ENCODE measurements at places on chromosomes 7 and 10.
A peak's percentile ranks its signal among the peaks of the same experiment; 100 is the strongest.

- DNase-seq = no peak
Measured at GRCh38 chr10:31000867-31001266, 30.8 kb downstream of the ZNF438 start.

GRCh38 chr7:23234569-23235296 is 11.8 kb upstream of the GPNMB start:
- DNase-seq = no peak

- DNase-seq = no peak
Measured at GRCh38 chr10:90602862-90603610, 254.8 kb downstream of the HTR7 start.

DNA sequence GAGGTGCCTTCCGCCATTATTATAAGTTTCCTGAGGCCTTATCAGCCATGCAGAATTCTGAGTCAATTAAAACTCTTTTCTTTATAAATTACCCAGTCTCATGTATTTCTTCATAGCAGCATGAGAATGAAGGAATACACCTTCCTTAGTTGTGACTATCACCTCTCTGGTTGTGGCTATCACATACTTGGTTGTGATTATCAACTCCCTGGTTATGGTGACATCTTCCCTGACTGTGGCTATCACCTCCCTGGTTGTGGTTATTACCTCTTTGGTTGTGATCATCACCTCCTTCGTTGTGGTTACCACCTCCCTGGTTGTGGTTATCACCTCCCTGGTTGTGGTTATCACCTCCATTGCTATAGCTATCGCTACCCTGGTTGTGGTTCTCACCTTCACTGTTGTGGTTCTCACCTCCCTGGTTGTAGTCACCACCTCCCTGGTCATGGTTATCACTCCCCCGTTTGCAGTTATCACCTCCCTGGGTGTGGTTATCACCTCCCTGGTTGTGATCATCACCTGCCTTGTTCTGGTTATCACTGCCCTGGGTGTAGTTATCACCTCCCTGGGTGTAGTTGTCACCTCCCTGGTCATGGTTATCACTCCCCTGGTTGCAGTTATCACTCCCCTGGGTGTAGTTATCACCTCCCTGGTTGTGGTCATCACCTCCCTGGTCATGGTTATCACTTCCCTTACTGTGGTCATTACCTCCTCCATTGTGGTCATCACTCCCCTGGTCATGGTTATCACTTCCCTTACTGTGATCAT is 105.9 kb downstream of the GPR26 start:
- no peak for DNase-seq

- no peak for DNase-seq
Measured at GRCh38 chr7:111104710-111105109, 13.8 kb downstream of the LRRN3 start.

GRCh38 chr7:137287651-137288258 is 55.8 kb downstream of the PTN start:
- no peak for DNase-seq

- DNase-seq = no peak
Measured at GRCh38 chr10:110356628-110357245, 52.0 kb upstream of the SMNDC1 start.

- DNase-seq = no peak
Measured at GRCh38 chr7:78194611-78195010, 396.0 kb downstream of the PHTF2 start.

DNA sequence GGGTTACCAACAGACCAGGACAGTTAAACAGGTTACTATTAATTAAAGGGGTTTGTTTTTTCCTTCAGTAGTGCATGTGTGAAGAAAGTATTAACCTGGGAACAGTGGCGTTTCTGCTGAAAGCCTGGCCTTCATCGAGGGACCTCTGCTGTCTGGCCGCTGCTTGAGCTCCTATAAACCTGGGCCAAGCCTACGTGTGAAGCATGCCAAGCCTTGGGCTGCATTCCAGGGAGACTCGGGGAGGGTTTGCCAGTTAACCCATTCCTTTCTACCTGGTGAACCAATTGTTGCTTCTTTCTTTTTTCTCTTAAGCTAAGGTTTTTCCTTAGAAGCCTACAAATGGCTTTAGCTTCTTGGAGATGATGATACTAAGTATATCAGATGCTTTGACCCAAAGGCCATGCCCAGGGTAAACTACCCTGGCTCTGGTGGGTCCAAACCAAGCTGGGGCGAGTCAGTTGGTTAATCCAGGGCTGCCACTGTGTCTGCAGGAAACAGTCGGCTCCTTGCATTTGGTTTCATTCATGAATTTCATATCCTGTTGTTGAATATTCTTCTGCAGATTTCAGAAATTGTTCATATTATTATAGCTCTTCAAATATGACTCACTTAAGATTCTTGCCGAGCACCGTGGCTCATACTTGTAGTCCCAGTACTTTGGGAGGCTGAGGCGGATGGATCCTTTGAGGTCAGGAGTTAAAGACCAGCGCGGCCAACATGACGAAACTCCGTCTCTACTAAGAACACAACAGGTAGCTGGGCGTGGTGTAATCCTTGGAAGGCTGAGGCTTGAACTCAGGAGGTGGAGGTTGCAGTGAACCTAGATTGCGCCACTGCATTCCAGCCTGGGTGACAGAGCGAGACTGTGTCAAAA is 23.8 kb downstream of the PFKP start:
- DNase-seq = peak; percentile 4

GRCh38 chr10:67912331-67912946 is 28.0 kb downstream of the SIRT1 start:
- DNase-seq = no peak

DNA sequence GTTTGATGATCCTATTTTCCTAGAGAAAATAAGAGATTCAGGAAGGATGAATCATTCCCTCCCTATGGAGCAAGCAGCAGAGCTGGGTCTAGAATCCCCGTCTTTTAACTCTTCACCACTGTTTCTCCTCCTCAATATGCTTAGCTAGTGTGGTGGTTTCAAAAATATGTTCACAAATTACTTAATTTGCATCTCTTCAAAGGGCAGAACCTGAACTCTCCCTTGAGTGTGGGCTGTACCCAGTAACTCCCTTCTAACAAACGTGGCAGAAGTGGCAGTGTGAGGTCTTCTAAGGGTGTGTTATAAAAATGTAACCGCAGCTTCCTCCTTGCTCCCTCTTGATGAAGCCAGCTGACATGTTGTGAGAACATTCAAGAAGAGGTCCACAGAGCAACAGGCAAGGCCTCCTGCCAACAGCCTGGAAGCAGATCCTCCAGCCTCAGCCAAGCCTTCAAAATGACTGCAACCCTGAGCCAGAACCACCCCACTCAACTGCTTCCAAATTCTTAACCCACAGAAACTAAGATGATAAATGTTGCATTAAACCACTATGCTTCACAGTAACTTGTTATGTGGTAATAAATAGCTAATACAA is 36.6 kb downstream of the SRPK2 start:
- DNase-seq = peak; percentile 87

GRCh38 chr7:131166066-131166465 is 161.6 kb upstream of the MKLN1 start:
- no peak for DNase-seq

DNA sequence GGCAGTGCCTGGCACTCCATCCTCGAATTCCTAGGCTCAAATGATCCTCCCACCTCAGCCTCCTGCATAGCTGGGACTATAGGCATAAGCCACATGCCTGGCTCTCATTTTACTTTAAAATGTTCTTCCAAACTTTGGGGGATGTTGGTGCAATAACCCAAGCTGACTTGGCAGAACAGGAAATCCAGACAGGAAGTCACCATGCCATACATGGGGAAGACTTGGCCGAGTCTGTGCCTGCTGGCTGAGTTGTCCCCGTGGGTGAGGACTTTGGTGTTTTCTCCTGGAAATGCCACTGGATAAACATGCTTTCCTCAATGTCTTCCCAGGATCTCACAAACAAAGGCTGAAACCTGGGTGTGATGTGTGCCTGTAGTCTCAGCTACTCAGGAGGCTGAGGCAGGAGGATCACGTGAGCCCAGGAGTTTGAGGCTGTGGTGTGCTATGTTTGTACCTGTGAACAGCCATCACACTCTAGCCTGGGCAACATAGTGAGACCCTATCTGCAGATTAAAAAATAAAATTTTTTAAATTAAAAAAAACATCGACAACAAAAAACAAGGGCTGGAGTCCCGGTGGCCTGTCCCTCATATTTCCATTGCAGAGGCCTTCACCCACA is 19.8 kb downstream of the HKDC1 start:
- DNase-seq = no peak

DNA sequence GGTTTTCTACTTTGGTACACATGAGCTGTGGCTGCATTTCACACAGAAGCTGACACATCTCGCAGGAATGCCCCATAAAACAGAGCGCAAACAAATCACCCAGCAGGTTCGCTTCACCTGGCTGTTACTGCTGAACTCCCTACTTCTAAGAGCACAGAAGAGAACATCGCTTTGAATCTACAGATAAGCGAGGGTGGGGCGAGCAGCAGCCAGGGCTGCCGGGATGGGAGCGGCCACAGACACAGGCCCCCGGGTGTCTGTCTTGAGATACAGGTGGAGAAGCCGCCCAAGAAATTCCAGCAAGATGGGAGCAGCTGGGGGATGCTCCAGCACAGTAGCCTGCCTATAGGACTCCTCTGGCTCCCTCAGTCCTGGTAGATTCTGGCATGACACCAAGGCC is 27.4 kb downstream of the OGDHL start:
- DNase-seq = no peak

- DNase-seq = no peak
Measured at GRCh38 chr10:109933984-109934565, 10.8 kb upstream of the XPNPEP1 start.

- DNase-seq = peak; percentile 44
Measured at GRCh38 chr7:43905956-43906330, 453 bp downstream of the URGCP start.

- DNase-seq = no peak
Measured at GRCh38 chr7:150410131-150410530, 31.0 kb downstream of the ZNF775 start.

DNA sequence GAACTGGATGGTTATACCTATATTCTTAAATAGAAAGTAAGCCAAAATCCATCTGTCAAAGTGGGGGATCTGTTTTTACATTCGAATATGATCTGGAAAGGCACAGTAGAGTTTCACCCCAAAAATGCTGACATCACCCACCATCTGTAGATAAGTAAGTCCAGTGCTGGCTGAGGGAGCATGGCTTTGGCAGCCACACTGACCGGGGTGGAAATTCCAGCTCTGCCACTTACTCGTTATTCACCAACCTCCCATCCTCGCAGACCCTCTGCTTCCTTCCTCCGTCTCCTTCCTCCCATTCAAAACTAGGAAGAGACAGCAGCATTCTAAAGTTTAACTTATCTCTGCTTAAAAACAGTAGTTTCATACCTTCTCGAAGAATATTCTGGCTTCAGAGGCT is 84.9 kb upstream of the GATA3 start:
- no peak for DNase-seq

- DNase-seq = no peak
Measured at GRCh38 chr7:137658190-137658900, 188.4 kb downstream of the DGKI start.

DNA sequence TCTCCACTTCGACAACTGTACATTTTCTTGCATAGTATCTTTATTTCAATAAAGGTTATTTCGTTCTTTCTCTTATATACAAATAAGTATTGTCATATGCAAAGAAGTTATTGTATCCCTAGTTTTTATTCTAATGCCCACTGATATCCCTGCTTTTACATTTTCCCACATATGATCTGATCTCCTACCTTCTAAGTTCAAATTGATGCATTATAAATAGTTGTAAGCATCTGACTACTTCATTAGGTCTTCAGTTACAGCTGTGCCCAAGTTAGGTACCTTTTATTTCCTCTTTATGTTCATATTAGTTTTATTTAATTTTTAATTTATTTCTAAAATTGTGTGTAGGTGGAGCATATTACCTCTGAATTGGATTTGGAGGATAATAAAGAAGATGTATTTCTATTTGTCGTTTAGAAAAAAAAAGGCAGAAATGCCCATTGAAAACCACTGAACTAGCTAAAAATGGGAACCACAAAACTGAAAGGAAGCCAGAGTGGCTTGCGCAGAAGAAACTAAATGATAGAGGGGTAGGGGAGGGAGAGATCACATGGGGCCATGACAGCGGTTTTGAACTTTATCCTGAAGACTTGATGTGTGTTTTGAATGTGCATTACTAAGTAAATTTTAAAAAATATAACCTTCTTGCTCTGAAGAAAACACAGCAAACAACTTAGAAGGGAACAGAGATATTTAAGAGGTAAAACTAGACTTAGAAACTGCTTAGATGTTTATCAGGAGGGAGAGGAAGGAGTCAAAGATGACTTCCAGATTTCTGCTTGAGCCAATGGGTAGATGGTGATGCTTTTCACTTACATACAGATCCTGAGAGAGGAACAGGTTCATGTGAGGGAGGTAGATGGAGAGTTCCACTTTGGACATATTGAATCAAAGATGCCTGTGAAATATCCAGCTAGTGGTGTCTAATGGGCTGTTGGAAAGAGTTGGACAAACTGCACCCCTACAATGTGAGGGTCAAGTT is 9.3 kb upstream of the ZC3HAV1L start:
- no peak for DNase-seq

DNA sequence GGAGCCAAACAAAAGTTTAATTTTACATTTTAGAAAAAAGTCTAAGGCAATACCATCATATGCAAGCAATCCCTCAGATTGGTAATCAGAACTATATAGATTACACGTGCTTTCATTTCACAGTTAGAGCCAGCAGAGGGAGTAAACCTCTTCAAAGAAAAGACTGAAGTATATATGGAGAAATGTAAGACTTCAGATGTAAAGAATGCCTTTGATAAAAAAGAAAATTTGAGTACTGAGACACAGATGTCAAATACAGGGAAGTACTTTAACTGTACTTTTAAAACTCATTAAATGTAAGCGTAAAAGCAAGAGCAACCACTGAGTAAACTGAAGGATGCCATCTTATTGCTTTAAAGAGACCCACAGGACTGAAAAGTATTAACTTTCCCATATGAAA is 101.4 kb upstream of the FAM133B start:
- no peak for DNase-seq
